Ascending aorta (tissue), 2 donors: ENCODE measurements at places on chromosomes 13 and 19. TPM values are rescaled to one million over a fixed set of nuclear protein-coding genes. Genes with fewer than 3 reads are reported as not detected.

Gene TINCR
- total RNA-seq = not detected

Gene C5AR2
- total RNA-seq = 18.3 TPM

Gene CDK8
- 4.3 TPM for total RNA-seq

Gene CNN1
- total RNA-seq = 477 TPM

Gene MBD3L2
- not detected for total RNA-seq

Gene SAMD1
- 9.4 TPM for total RNA-seq

GRCh38 chr19:8366961-8367326, 3.0 kb downstream of the ANGPTL4 start:
- no peak for DNase-seq
- peak overlapping the region; percentile 27 for H3K4me3 ChIP-seq
- H3K27ac ChIP-seq = peak overlapping the region; percentile 37
- peaks cover 6% of the 10 kb centered on the region for H3K36me3 ChIP-seq
- H3K4me1 ChIP-seq = peaks cover 15% of the 10 kb centered on the region

DNA sequence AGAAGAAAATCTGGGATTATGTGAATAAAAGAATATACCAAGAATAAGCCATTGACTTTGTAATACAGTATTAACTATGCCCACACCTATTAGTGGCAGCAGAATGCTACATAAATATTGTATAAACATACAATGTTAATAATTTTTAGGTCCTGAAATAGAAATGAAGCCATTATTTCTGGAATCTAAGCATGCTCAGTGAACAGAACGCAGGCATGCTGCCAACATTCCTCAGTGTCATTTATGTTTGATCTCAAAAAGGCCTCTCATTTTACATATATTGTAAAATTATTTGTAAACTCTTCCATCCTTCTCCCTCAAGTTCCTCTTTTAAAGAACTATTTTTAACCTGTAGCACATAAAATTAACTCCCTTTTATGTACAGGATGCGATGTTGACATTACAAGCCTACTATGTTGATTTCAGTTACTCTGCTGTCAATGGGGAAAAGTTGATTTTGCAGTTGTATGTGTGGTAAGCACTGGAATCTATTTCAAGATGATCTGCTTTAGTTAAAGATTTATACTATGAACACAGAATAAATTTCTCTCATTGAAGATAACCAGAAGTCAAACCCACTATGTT, 118.8 kb downstream of the VWA8 start:
- H3K27me3 ChIP-seq = no peaks in the 10 kb centered on the region
- no peaks in the 10 kb centered on the region for H3K36me3 ChIP-seq
- no peak for DNase-seq

GRCh38 chr19:50190439-50190891, 13.0 kb upstream of the MYH14 start:
- H3K4me3 ChIP-seq = no peak overlapping the region
- no peaks in the 10 kb centered on the region for H3K36me3 ChIP-seq
- H3K4me1 ChIP-seq = no peaks in the 10 kb centered on the region
- H3K27ac ChIP-seq = no peak overlapping the region
- no peaks in the 10 kb centered on the region for H3K27me3 ChIP-seq

DNA sequence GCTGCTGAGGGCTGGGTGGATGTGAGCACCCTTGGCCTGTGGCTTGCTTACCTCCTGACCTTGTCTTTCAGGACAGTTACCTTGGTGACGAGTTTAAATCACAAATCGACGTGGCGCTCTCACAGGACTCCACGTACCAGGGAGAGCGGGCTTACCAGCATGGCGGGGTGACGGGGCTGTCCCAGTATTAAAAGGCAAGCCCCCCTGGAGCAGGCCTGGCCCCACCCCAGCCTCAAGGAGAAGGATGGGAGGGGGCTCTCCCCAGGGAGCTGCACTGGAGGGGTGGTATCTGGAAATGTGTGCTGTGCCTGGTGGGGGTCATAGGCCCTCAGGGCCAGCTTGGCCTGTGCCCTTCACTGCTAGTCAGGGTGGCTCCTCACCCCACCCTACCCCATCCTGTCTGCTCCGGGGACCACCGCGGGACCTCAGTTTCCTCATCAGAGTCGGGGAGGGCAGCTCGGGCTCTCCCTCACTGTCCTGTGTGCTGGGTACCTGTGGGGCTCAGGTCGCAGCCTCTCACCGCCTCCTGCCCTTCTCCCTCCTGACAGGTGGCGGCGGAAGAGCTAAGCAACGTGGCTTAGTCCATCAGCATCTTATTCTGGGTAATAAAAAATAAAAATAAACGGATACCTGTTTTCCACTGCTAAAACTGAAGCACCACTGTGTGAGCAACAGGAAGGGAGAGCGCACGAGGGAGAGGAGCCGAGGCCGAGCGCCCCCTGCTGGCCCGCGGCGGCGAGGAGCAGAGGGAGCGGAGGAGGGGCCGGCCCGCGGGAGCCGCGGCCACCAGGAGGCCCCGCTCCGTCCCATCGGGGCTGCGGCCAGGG, 29.8 kb downstream of the CERS1 start:
- no peaks in the 10 kb centered on the region for H3K27me3 ChIP-seq
- DNase-seq = no peak
- no peak overlapping the region for H3K27ac ChIP-seq

DNA sequence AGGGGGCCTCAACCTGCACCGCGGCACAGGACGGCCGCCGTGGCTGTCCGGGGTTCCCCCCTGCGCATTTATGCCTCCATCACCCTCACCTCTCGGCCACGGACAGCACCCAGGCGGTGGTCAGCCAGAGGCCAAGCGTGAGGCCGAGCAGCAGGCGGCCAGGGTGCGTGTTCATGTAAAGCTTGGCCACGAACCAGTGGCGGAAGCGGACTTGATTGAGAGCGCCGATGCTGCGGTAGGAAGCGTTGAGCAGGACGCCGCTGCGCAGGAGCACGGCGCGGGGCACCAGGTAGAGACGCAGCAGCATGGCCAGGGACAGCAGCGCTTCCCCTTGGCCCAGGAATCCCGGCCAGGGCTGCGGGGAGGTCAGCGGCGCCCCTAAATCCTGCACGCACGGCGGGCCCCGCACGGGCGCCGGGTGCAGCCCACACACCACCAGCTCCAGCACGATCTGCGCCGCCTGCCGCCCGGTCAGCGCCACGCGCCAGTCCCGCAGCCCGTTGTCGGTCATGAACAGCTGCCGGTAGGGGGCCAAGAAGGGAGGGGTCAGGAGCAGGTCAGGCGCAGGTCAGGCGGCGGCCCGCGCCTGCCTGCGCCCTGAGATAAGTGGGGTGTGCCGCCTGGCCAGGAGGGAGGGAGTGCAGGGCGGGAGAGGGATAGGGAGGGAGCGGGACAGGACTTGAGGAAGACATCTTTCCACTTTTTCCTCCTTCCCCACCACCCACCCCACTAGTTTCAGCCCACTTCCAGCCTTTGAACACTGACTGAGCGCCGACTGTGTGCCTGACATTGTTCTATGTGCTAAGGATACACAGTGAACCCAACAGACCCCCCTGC, 6.5 kb downstream of the KCNN4 start:
- peaks cover 8% of the 10 kb centered on the region for H3K4me1 ChIP-seq
- H3K27ac ChIP-seq = no peak overlapping the region
- DNase-seq = no peak
- no peaks in the 10 kb centered on the region for H3K27me3 ChIP-seq
- no peaks in the 10 kb centered on the region for H3K36me3 ChIP-seq

DNA sequence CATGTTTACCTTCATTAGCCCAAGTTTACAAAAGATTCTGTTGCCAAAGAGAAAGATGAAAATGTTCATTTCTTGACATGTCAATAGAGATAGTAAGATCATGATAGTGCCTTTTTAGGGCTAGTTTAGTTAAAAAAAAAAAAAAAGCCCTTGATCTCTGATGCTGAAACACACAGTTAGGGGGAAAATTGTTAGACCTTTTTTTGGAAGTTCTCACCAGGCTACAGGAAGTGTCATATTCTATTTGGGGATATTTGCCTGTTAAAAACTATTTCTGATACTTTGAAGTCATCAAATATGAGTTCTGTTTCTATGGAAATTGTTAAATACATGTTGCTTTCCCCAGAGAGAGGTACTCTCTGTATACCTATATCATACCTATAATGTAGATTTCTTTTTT, 21.6 kb downstream of the SLAIN1 start:
- H3K27ac ChIP-seq = no peak overlapping the region
- no peaks in the 10 kb centered on the region for H3K36me3 ChIP-seq
- H3K4me1 ChIP-seq = no peaks in the 10 kb centered on the region
- H3K4me3 ChIP-seq = no peak overlapping the region
- no peak for DNase-seq
- H3K27me3 ChIP-seq = no peaks in the 10 kb centered on the region

GRCh38 chr13:45339867-45340266, 1.1 kb downstream of the TPT1 start:
- no peak for DNase-seq
- peaks cover 59% of the 10 kb centered on the region for H3K36me3 ChIP-seq
- no peaks in the 10 kb centered on the region for H3K27me3 ChIP-seq
- H3K4me3 ChIP-seq = peak overlapping the region; percentile 90
- H3K4me1 ChIP-seq = peaks cover 6% of the 10 kb centered on the region
- H3K27ac ChIP-seq = peak overlapping the region; percentile 99

DNA sequence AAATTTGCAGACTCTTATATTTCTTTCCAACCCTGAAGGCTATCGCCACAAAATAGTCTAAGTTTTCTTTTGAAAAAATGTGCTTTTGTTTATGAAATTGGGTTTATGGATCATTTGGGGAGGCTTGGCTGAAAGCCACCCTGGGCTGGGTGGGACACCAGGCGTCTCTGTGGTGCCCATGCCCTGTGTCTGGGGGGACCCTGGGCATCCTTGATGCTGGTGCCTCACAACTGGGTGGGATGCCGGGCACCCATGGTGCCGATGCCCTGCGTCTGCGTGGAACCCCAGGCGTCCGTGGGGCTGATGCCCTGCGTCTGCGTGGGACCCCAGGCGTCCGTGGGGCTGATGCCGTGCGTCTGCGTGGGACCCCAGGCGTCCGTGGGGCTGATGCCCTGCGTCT, 105.0 kb downstream of the RAB20 start:
- no peak for DNase-seq
- peaks cover 73% of the 10 kb centered on the region for H3K36me3 ChIP-seq
- H3K4me1 ChIP-seq = no peaks in the 10 kb centered on the region
- H3K27ac ChIP-seq = no peak overlapping the region
- no peaks in the 10 kb centered on the region for H3K27me3 ChIP-seq

GRCh38 chr19:48502350-48503018, 9.2 kb downstream of the LMTK3 start:
- no peak for DNase-seq
- H3K4me3 ChIP-seq = no peak overlapping the region
- H3K36me3 ChIP-seq = no peaks in the 10 kb centered on the region
- H3K27ac ChIP-seq = no peak overlapping the region
- H3K4me1 ChIP-seq = no peaks in the 10 kb centered on the region

DNA sequence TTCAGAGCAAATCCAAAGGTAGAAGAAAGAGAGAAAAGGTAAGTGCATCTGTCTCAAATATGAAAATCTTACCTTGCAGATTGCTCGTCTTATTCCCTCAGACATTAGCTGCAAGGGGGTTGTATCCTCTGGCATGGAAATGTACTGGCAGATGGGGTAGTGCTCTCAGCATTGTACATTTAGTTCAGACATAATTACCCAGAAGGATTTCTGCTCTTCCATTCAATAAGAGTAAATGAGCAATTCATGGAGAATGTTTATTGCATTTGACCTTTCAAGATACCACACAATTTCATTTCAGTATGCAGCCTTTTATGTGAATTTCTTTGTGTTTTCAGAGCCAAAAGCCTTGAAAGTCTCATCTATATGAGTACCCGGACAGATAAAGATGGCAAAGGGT, 63.8 kb downstream of the SCEL start:
- H3K36me3 ChIP-seq = no peaks in the 10 kb centered on the region
- no peak for DNase-seq
- H3K4me3 ChIP-seq = no peak overlapping the region
- H3K27me3 ChIP-seq = no peaks in the 10 kb centered on the region

DNA sequence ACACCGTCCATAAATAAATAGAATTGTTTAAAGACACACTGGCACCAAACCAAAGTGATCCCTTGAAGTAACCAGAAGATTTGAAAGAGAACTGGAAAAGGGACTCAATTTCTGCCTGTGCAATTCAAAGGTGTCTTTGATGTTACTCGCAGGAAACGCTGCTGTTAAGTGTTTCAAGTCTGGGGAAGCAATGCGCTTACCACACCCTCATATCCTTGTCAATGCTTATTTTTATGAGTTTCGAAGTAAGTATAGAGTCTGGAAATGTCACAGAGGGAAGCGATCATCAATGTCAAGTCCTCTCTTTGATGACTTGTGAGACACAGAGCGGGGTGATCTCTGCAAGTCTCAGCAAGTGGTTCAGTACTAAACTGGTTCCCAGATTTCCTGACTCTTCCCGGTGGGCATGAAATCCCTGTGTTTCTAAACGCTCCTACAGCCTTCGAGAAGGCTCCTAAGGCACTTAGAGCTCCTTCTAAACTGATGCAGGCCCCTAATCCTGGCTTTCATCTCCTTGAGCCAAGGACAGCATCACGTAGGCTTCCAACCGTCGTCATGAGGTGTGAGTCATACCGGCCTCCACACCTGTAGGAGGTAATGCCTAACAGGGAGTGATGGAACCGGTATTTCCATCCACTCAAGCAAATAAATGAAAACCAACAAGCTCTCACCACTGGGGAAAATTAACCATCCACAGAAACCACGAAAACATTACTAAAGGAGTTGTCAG, 22.8 kb downstream of the SYDE1 start:
- H3K4me3 ChIP-seq = no peak overlapping the region
- H3K27ac ChIP-seq = no peak overlapping the region
- H3K36me3 ChIP-seq = no peaks in the 10 kb centered on the region
- H3K27me3 ChIP-seq = no peaks in the 10 kb centered on the region
- peaks cover under 1% of the 10 kb centered on the region for H3K4me1 ChIP-seq

DNA sequence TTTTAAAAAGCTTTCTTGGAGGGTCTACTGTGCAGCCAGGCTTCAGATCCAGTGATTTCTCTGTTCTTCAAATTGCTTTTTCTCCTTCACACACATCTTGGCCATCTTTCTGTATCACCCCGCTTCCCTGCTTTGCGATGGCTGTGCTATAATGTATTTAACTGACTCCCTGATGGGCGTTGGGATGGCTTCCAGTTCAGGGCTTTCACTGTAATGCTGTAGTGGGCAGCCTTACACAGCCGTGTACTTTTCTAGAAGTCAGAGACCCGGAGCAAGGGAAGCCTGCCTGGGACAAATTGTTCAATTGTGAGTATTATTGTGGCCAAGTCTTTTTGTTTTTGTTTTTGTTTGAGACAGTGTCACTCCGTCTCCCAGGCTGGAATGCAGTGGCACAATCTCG, 19.4 kb upstream of the PAK4 start:
- no peak overlapping the region for H3K27ac ChIP-seq
- DNase-seq = no peak
- no peaks in the 10 kb centered on the region for H3K4me1 ChIP-seq
- H3K4me3 ChIP-seq = no peak overlapping the region

DNA sequence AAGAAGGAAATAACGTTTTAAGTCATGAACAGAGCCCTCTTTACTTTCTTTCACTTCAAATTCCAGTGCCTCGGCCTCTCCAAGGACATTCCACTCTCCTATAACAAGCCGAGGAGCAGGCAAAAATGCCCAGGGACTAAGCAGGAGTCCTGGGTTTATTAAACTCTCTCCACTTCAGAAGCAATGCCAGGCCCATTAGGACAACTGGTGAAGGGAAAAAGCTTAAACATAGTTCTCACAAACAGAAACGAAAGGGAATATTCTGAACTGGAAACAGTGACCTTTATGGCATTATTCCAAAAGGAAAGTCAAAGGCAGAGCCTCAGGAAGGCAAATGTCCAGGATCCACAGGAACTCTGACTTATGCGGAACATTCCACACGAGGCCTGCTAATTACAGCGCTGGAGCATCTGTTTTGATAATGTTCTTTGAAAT, 30.9 kb upstream of the MED4 start:
- peaks cover 13% of the 10 kb centered on the region for H3K4me1 ChIP-seq
- peak overlapping the region; percentile 32 for H3K4me3 ChIP-seq
- no peaks in the 10 kb centered on the region for H3K36me3 ChIP-seq
- H3K27me3 ChIP-seq = no peaks in the 10 kb centered on the region
